Temporal lobe (tissue), 4 donors: ENCODE measurements at places on chromosomes 5 and 9. TPM values are rescaled to one million over a fixed set of nuclear protein-coding genes. Genes with fewer than 3 reads are reported as not detected.

YTHDC2 gene
- total RNA-seq: 41.6 TPM

IL4 gene
- total RNA-seq: not detected

C9 gene
- not detected for total RNA-seq

RNF20 gene
- total RNA-seq: 28.8 TPM

SHOC1 gene
- total RNA-seq: not detected

IL5 gene
- not detected for total RNA-seq

IFNK gene
- total RNA-seq: not detected

PKD2L2 gene
- under 0.01 TPM for total RNA-seq

SLC6A7 gene
- 1.5 TPM for total RNA-seq

MYMK gene
- not detected for total RNA-seq

AHRR gene
- 2.0 TPM for total RNA-seq

ZNF883 gene
- 29.0 TPM for total RNA-seq

OBP2B gene
- total RNA-seq: not detected

CNTNAP3 gene
- 33.7 TPM for total RNA-seq

C5orf63 gene
- 3.4 TPM for total RNA-seq

F2RL2 gene
- 0.49 TPM for total RNA-seq

ABLIM3 gene
- total RNA-seq: 13.3 TPM

FCN2 gene
- not detected for total RNA-seq

FYB1 gene
- total RNA-seq: 1.5 TPM

FAM153A gene
- 3.7 TPM for total RNA-seq

RORB gene
- 49.9 TPM for total RNA-seq

GRIN1 gene
- total RNA-seq: 41.8 TPM

ANGPTL2 gene
- total RNA-seq: 3.7 TPM

RNF183 gene
- not detected for total RNA-seq

ATOSB gene
- 14.8 TPM for total RNA-seq

FAM193B gene
- 35.7 TPM for total RNA-seq

ZNF79 gene
- 11.1 TPM for total RNA-seq

ISL1 gene
- 0.49 TPM for total RNA-seq

GLT6D1 gene
- not detected for total RNA-seq
